CMK (cell line): ENCODE measurements at places on chromosomes 1 and 21.

DNA sequence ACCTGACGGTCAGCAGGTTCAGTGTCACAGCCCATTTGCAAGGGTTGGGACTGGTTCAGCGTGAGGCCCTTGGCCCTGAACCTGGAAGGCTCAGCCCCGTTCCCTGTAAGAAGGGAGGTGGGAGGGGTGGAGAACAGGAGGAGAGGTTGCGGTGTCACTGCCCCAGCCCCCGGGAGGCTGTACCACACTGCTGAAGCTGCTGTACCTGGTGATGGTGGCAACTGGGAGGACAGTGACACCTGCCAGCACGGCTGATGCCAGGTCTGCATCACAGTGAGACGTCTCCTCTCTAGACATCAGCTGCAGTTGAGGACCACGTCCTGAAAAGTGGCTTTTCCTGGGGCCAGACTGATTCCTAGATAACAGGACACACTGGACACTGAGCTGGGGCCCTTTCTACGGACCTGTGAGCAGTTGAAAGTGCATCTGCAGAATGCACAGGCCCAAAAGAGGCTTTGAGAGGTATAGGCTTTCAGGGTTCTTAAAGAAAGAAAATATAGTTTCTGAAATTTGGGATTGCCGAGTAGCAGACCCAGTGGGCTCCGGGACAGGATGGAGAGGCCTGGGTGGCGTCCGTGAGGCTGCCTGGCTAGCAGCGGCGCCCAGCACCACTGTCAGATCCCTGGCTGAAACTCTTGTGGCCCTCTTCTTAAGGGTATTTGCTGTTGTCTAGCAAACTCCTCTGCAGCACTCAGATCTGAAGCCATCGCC is 47.7 kb downstream of the COQ8A start:
- no peak for DNase-seq

- DNase-seq, result no peak
Measured at GRCh38 chr21:42845296-42845965, 33.9 kb downstream of the WDR4 start.

- no peak for DNase-seq
Measured at GRCh38 chr1:36367798-36368197, 17.9 kb downstream of the STK40 start.

DNA sequence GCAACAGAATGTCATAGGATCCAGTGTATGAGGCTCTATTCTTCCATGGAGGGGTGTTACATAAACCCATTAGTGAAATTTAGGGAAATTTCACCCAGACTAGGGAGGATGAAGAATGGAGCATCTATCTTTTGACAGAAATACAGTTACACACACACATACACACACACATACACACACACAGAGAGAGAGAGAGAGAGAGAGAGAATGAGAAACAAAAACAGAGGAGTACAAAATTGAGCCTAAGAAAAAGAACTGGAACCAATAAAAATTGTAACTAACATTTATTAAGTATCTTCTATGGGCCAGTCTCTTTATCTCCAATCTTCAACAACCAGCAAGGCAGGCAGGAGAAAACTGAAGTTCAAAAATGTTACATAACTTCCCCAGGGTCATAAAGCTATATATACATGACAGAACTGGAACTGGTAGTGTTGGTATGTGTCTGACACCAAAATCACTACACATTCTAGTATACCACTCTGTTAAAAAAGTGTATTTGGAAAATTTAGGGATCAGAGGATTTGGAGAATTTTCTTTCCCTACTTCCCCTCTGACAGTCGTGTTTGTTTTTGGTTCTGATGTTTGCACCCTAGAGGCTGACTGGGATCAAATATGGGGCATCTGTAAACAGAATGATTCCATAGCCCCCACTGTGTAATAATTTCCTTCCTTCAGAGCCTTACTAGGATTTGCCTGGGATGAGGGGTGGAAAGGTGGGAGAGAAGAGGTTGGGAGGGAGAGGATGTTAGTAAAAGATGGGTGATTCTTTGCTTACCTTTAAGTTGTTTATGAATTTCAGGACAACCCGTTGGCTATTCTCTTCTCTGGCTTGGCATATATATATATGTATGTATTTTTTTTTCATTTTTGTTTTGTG is 1.0 kb upstream of the ZFYVE9 start:
- no peak for DNase-seq

DNA sequence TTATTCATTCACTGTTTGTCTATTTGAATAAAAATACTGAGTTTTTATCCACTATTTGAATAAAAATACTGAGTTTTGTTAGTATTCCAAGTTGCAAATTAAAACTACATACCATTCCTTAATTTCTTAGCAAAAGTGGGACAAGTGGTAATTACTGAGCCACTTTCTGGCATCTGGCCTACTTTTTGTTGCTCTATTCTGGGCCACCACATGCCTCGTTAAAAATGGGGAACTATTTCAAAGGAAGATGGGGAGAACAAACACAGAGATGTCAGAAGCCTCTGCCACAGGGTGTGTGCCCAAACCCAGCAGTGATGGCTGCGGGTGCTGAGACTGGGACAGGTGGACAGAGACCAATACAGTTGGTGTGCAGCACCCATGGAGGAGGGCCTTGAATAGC is 14.6 kb downstream of the PIGP start:
- no peak for DNase-seq

- DNase-seq, result no peak
Measured at GRCh38 chr1:245859493-245860114, 647.5 kb downstream of the SMYD3 start.

DNA sequence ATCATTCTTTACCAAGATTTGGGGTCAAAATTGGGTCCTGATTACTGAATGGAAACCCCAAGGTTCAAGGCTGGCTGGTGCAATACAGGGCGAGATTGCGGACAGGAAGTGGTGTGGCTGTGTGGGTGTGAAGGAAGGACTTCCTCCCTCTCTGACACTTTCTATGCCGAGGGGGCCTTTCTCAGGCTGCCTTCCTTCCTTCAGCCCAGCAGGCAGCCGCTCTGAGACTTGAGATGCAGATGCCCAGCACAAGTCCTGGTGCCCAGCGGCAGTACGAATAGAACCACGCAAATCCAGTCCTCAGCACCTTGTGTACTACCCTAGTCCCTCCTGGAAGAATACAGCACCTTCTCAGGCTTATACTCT is 16.3 kb downstream of the BATF3 start:
- DNase-seq, result peak; percentile 86

DNA sequence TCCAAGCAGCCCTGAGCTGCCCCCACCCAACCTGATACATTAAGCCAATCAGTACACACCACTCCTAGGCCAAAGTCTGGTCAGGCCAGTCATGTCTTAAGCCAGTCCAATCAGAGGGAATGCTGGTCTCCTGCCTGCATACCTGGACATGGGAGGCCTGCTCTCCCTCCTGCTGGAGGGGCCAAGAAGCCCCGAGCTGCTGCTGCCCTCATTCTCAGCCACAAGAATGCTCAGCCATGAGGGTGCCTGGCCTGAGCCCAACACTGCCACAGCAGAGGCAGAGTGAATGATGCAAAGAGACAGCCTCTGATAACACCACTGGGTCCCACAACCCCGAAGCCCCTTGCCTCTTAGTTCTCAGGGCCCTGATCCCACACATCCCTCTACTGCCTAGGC is 23.0 kb downstream of the CHD5 start:
- DNase-seq, result no peak

GRCh38 chr1:209567698-209568175 is 15.8 kb upstream of the CAMK1G start:
- no peak for DNase-seq

DNA sequence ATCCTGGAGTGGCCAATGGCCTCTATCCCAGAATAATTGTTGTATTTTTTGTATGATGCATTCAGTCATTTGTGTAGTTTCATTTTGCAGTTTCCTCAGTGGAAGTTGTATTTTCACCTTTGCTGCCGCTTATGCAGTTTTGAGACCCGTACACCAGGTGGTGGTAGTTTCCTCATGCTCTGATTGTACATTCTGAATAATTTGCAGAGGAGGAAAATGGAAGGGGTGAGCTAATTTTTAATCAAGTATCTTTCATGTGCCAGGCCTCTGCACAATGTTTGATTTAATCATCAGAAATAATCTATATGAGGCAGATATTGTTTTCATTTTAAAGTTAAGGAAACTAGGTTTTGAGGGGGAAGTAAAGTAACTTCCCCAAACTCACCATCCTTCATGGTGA is 29.5 kb downstream of the HLX start:
- DNase-seq, result no peak

DNA sequence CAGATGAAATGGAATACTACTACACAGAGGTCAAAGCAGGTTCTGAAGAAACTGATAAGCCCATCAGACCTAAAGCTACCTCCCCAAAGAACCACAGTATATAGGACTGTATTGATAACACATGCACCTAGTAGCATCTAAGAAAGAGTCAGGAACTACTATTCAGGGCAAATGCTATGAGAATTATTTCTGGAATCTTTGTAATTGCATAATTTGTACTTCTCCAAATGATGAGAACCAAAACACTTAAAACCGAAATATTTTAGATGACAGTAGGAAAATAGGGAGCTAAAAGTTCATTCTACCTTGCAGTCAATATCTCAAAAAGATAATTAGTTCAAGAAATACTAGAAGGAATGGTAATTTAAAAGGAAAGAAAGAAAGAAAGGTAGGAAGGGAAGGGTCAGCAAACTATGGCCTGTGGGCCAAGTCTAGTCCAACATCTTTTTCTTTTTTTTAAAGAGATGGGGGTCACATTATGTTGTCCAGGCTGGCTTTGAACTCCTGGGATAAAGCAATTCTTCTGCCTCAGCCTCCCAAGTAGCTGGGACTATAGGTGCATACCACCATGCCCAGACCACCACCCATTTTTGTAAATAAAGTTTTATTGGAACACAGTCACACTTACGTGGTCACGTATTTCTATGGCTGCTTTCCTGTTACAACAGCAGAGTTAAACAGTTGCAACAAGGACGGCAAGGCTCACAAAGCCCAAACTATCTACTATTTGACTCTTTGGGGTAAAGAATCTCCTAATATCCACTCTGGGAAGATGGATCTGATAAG is 24.0 kb downstream of the EGLN1 start:
- no peak for DNase-seq

DNA sequence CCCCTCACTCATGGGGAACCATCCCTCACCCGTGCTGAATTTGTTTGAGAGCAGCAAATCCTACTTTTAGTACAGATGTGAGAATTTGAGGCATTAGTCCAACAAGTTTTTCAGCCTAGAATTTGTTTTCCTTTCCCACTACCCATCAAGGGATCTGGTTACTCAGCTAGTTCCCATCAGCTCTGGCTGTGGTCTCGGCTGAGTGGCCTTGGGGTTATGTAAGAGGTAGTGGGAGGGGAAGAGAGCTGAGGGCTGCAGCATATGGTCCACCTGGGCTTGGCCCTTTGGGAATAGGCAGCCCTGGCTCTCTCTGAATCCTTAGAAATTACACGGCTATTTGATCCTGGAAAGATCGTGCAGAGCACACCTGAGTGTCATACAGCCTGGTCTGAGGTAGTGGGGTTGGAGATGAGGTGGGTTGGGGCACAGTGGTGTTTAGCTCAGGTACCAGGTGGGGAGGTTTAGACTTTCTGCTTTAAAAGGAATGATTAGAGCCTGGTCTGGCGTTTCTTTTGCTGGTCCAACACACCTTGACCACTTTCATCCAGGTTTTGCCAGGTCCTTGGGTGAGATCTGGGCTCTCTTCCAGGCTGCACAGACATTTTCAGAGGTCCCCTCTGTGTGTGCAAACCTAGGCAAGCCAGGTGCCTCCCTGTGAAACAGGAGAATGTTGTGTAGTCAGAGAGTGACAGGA is 4.2 kb downstream of the GSTM4 start:
- DNase-seq, result no peak
